Stromal cell of bone marrow (primary cell): ENCODE measurements at places on chromosomes 3 and 15.
A peak's percentile ranks its signal among the peaks of the same experiment; 100 is the strongest.

GRCh38 chr15:50061503-50061902, 57.5 kb downstream of the ATP8B4 start:
- no peak for DNase-seq

DNA sequence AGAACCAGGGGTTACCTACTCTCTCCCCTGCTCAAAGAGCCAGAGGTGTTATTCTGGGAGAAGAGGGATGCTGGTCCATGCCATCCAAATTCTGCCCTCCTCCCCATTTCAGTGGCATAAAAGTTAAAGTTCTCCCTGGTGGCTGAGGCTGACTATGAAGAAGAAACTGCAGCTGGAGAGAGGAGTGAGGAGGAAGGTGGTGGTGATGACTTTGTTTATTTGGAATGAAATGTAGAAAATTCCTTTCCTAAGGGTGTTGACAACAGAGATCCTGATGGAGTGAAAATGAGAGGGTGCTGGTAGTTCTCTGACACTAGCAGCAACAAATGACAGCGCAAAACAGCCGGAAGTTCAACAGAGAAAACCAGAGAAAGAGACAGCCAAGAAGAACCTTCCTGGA, 100.4 kb downstream of the PCCB start:
- no peak for DNase-seq

DNA sequence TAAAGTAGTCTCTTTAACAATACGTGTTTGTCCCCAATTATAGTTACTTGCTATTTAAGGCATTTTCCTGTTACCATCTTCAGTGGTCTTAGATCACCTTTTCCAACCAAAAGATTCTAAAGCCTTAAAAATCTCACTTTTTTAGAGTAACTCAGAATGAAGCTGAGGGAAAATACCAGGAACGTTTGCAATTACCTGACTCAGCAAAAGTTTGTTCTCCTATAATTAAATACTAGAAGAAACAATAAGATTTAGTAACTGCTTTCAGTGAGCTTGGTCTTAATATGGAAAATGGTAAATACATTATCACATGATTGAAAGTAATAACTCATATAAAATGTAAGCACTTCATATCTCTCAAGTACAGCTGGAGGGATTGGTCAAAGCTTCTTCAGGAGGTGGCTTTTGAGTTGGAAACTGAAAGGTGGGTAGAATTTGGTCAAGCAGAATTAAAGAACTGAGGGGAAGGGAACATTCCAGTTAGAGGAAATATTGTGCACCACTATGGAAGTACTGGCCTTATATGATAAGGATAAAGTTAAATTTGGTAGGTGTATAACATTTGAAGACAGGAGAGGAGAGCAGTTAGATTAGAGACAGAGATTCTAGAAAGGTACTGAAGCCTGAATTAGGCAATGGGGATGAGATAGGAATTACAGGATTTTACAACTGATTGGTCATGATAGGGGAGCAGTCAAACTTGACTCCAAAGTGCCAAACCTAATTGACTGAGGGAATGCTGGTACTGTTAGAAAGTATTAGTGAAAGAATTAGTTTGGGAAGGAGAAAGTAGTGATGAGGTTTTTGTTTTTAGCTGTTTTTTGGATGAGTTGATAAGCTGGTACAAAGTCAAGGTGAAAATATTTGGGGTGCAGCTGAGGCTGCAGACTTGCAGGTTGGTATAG, 21.9 kb downstream of the TSC22D2 start:
- no peak for DNase-seq

DNA sequence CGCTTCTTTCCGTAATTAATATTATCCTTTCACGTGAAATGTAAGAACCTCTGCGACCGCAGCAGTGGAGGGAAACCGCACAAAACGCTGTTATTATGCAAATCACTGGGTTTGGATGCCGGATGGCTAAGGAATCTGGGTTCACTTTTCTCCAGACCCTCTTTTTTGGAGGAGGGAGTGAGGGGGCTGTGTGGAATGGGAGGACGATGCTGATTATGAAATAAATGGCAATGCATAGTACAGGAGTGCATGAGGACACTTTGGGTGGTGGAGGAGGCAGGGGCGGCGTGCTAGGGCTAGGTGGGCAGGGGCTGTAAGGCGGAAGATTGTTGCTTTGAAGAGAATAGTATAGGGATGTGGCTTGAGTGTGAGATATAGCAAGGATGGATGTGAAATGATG, 1.8 kb downstream of the CADM2 start:
- no peak for DNase-seq

DNA sequence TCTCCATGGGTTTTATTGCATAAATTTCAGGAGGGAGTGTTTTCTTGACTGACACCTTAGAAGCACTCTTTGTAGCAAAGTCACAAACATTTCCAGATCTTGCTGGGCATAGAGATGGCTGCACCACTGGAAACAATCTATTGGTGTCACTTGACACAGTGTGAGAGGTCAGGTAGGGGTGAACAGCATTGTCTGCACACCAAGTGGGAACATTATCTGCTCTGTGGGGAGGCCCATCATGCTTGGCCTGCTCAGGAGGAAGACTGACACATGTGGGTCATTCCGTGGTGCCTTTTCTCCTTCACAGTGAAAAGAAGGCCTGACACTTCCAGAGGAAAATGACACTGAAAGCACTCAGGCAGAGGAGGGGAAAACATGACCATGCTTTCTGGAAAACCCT, 149.9 kb upstream of the GALNT15 start:
- no peak for DNase-seq

DNA sequence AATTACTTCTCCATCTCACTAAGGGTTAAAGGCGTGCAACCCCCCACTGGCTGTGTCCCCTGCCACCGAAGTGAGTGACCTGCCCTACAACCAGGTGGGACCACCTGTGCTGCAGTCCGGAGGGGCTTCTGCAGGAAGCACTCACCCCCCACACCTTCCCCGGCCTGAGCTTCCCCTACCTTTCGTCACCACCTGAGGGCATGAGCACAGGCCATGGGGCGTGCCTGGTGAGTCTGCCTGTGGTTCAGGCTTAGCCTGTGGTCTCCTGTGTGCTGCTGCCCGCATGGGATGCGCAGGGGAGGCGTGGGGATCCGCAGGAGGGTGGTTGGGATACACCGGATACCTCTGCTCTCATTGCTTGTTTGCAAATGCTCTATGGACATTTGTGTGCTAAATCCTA, 46.0 kb downstream of the KLHL25 start:
- DNase-seq = no peak

DNA sequence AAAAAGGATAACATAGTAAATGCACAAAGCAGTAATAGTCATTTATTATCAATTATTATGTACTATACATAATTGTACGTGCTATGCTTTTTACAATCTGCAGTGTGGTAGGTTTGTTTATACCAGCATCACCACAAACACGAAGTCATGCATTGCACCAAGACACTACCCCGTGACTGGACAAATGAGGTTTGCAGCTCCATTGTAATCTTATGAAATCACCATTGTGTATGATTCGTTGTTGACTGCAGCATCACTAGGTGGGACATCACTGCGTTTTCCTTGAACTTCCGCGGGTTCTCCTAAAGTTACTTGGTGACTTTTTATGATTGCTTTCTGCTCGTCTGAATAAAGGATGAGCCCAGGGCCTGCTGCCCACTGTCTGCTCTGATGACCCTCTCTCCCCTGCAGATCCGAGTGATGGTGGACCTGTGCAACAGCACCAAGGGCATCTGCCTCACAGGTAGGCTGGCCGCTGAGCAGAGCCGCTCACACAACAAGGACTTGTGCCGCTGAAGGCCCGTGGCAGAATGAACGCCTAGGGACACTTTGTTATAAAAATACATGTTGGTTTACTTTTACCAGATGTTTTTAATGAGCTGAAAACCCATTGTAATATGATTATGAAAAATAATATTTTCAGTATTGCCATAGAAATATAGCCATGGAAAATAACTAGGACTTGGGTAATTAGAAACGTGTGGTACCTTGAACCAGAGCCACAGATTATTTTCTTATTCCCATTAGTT, 35.8 kb downstream of the GLDN start:
- peak; percentile 20 for DNase-seq

DNA sequence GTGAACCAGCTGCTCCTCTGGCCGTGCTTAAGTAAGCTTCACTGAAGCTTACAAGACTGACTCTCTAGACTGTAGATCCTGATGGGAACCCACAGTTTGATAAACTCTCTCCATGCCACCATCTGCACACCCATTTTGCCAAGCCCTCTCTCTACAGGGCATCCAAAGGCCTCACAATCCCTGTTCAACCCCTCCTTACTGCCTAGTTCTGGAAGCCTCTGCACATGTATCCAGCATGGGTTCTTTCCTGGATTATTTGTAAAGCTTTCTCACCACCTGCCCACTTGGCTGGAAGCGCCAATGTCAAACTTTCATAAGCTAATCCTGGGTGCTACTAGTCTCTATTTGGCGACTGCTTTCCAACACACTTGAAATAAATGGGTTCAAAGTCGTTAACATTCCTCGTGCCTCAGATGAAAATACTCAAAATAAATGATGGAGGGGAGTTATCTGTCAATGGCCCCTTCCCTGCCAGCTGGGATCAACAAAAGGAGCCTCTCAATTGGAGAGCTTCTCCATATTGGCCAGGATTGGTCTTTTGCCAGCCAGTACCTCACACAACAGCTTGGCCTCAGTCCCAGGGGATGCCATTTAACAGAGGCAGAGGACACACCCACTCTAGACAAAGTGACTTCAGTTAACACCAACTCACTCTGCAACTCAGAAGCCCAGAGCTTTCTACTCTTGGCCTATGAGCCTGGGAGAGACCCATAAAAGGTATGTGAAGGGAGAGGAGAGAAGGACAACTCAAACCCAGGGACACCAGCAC, 48.1 kb downstream of the SH3BP5 start:
- no peak for DNase-seq

DNA sequence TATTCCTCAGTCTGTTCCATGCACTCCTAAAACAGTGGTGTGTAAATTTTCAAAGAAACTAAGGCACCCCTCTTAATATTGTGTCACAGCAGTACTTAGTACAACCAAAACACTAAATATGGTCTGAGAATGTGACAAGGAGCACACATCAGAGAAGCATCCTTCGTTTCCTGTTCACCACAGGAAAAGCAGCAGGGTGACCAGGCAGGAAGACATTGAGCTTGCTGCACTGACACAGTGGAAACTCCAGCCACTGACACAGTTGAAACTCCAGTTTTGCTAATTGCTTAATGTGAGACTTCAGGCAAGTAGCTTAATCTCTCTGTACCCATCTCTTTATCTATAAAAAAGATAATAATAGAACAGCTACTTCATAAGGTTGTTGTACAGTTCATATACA, 353.0 kb upstream of the RORA start:
- no peak for DNase-seq

DNA sequence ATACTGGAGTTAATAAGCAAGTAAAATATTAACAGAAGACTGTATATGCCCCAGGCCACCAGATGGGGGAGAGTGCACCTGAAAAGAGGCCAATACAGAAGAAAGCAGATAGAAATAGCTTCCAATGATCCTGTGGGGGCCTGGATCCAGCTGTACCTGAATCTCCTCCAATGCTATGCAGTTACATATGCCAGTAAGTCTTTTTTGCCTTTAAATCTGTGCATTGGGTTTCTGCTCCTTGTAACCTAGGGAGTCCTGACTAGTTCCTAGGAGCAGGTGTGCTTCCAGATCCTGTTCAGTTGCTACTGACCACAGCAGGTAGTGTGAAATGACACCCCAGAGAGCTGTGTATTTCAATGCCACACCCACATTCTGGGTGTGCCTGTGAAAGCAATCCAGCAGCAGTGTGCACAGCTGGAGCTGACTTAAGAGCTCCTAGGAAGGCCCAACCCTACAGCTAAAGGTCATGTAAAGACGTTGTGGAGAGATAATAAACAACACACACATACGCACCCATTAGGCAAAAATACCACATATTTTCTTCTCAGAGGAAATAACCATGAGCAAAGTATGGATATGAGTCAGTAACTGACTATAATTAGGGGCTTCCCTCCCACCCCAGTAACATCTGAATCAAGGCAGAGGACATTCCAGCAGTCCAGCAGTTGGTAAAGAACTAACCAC, 62.2 kb upstream of the AKAP13 start:
- DNase-seq = peak; percentile 56

DNA sequence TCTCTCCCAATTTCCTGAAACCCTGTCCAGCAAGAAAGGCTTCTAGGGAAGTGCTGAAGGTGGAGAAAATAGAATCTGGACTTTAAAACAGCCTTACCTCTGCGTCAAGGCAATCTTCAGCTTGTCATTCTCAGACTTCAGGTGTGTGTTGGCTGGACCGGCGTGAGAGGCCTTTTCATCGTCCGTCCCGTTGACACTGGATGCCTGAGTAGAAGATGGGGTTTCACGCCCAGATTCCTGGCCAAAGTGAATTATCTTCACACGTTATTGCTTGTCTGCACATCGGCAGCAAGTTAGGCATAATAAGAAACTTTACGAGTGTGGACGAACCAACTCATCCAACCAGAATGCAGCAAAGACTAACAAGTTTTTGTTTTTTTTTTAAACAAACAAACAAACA, 49.5 kb downstream of the WHAMM start:
- DNase-seq = no peak

DNA sequence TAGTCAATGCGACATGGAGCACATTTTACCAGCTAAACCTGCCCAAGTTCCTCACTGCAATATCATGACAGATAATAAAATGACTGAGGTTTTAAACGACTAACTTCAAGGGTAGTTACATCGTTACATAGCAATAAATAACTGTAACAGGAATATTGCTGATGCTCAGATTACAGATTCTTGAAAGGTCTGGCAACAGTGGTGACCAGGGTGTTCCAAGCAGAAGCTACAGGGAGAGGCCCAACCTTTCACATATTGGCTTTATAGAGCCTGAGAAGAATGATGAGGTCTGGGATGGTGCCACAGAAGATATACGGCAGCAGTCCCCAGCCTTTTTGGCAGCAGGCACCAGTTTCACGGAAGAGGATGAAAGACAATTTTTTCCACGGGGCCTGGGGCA, 51.1 kb upstream of the CSPG5 start:
- no peak for DNase-seq

DNA sequence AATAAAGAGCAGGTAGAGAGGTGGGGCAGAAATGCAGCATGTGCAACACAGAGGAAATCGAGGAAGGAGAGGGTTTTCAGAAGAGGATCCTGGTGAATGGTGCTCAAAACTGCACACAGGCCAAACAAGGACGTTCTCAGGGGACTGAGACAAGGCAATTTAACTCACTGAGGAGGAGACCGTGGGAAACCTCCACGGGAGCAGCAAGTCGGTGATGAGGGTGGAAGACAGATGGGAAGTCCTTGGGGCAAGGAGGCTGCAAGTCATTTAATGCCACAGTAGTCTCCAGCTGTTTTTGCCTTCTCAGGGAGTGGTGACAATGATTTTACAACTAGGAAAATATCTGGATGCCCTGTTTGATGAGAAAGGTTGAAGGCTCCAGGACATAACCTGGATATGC, 11.5 kb upstream of the PDIA5 start:
- no peak for DNase-seq
